ENCODE measurements at places on chromosomes 13 and 19.

- no peak for DNase-seq
Observed at GRCh38 chr13:39893808-39894207, 238.3 kb downstream of the COG6 start.

DNA sequence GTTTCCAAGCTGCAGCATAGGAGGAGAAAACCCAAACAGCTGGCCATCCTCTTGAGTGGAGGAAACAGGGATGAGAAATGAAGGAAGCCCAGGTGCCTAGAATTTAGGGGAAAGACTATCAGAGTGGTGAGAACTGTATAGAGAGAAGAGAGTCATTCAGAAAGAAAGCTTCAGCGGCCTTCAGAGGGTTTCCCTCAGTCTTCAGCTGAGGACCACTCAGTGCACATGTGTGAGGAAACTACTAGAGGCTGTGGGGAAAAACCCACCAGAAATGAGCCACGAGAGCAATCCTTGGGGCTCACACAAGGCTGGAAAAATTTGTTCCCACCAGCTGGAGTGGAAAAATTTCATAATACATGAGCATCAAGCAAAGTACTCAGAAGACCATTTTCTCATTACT, 35.2 kb upstream of the CPB2 start:
- DNase-seq: no peak

- no peak for DNase-seq
Observed at GRCh38 chr13:109162248-109163036, 533.0 kb downstream of the MYO16 start.

DNA sequence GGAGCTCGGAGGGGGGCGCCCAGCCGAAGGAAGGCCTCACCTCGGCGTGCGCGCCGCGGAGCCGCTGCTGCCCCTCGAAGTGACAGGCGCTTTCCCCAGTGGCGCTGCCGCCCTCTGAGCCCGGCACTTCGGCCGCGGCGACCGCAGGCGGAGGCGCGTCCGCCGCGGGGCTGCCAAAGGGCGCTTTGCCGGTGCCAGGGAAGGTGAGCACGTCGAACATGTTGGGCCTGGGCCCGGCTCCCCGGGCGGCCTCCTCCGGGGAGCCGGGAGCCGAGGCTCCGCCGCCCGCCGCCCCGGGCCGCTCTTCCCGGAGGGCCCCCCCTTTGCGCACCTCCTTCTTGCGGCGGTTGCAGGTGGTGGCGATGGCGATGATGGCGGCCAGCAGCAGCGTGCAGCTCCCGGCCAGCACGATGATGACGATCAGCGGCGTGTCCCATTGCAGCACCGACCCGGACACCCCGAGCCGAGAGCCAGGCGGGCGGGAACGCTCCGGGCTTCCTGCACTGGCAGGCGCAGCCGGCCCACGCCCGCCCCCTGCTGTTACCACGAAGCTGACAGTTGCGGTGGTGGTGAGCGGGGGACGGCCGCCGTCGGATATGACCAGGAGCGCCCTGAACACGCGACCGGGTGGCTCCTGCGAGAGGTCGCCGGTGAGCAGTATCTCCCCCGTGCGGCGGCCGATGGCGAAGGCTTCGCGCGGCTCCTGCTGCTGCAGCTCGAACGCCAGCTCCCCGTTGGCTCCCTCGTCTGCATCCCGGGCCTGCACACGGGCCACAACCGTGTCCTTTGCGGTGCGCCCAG, 2.5 kb downstream of the PCDH8 start:
- DNase-seq: no peak

DNA sequence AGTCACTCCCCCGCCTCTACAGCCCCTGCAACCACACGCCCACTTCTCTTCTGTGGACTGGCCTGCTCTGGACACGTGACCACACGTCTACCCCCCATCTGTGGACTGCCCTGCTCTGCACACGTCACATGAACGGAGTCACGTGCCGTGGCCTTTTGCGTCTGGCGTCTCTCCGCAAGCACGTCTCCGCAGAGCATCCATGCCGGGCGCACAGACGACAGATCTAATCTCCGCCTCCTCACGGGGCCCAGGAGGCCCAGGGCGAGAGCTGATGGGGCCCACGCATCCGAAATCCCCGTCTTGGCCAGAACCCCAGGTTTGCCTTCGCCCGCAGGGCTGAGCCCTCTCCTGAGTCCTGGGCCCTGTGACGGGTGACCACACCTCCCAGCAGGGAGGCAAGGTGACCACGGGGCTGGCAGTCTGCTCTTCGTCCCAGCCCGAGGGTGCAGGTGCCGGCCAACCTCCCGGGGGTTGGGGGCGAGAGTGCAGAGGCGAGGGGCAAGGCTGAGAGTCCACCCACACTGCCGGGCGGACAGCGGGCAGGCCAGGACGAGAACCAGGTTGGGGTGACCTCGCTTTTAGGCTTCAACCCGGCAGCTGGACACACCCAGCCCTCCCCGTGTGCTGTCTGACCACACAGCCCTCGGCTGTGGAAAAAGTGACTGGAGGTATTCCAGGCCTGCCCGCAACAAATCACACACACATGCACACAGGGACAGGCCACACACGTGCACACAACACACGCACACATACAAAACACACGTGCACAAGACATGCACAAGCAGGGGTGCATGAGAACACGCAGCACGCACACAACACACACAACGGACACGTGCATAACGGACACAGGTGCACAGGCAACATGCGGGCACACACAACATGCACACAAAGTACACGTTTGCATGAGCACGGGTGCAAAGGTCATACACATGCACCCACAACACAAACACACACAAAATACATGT, 3.9 kb downstream of the SBNO2 start:
- no peak for DNase-seq

GRCh38 chr13:91347996-91348905, 764 bp downstream of the MIR17HG start:
- peak; percentile 68 for DNase-seq

GRCh38 chr13:74883834-74884233, 598.1 kb downstream of the TBC1D4 start:
- no peak for DNase-seq
